GM23248 (cell line): ENCODE measurements at places on chromosomes 7 and 10. TPM values are rescaled to one million over a fixed set of nuclear protein-coding genes. Genes with fewer than 3 reads are reported as not detected.
A peak's percentile ranks its signal among the peaks of the same experiment; 100 is the strongest.

Gene C10orf67
- under 0.01 and 0.25 TPM in 2 replicates for total RNA-seq

Gene TRDMT1
- total RNA-seq: 4.4 and 13.0 TPM in 2 replicates

Gene ACTL6B
- not detected in 2 replicates for total RNA-seq

GRCh38 chr10:68364101-68364886 is 31.6 kb upstream of the PBLD start:
- DNase-seq: peak; percentile 15

Gene GSTO2
- 1.1 and 8.7 TPM in 2 replicates for total RNA-seq

- no peak for DNase-seq
Measured at GRCh38 chr7:150451097-150451793, 815 bp downstream of the GIMAP8 start.

DNA sequence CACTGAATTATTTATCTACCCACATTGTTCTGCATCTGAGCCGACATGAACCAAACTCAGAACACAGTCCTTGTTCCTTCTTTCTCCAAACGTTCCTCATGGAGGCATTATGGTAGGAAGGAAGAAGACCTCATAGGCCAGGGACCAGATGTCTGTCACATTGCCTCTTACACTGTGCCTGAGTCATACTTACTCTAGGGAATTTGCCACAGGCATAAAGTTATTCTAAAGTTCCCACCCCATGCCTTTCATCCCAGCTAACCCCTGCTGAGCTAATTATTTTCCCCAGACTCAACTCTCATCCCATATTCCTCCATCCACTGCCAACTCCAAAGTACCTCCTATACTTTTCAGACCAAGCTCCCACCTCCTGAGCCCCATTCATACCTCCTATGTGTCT is 21.2 kb downstream of the MAT1A start:
- DNase-seq: peak; percentile 30

DNA sequence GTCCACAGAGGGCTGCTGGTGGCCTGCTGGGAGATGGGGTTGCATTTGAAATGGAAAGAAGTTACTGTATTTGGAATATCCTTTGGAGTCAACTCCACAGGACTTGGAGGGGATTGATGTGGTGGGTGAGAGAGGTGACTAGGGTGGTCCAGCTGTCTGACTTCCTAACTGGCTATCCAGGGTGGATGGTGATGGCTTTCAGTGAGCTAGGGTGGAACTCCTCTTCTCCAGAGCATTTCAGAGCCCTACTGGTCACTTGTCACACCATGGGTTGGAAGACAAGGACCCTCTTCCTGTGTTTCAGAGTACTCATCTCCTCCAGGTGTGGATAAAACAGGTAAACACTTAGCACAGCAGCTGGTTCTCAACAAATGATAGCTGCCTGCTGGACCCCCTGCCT is 3.3 kb upstream of the ADAMTS14 start:
- no peak for DNase-seq

GRCh38 chr7:24496036-24496435 is 77.2 kb upstream of the PALS2 start:
- no peak for DNase-seq

Gene BHLHA15
- total RNA-seq: not detected in 2 replicates

Gene CNNM2
- total RNA-seq: 4.0 and 5.7 TPM in 2 replicates

DNA sequence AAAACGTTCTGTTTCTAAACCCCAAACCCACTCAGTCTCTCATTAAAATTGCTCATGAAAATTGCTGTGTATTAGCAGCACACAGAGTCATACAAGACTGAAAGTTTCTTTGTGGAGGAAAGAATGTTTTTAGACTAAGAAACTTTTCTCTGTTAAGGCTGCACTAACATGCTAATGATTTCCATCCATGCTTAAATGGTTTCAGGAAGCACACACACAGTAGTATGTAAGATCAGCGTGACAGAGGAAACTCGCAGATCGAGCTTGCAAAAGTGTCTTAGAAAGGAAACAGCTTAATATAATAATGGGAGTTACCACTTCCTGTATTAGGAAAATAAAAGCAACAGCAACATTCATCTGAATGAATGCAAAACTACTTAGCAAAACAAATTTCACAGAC is 112.7 kb downstream of the ICA1 start:
- no peak for DNase-seq

Gene FXYD4
- not detected in 2 replicates for total RNA-seq

Gene RHOBTB1
- 14.6 and 16.2 TPM in 2 replicates for total RNA-seq

GRCh38 chr10:100507357-100507732 is 12.3 kb downstream of the SEC31B start:
- no peak for DNase-seq

- DNase-seq: no peak
Measured at GRCh38 chr10:49356944-49357343, 38.9 kb downstream of the DRGX start.

GRCh38 chr10:120508393-120508792 is 51.4 kb downstream of the PLPP4 start:
- peak; percentile 94 for DNase-seq
